ENCODE measurements at places on chromosomes 5 and 9. TPM values are rescaled to one million over a fixed set of nuclear protein-coding genes. Genes with fewer than 3 reads are reported as not detected.

- DNase-seq: no peak
Measured at GRCh38 chr9:87742813-87743428, 17.0 kb downstream of the CTSL start.

GRCh38 chr5:107580889-107581820 lies 89.6 kb downstream of the EFNA5 start:
- DNase-seq: no peak

- DNase-seq: no peak
Measured at GRCh38 chr5:109936996-109937395, 247.3 kb downstream of the MAN2A1 start.

GRCh38 chr9:1253064-1253979 lies 203.2 kb downstream of the DMRT2 start:
- no peak for DNase-seq

PAEP gene
- not detected for total RNA-seq

All from posterior vena cava (tissue), 2 donors.